C1 segment of cervical spinal cord (tissue), 14 donors: ENCODE measurements at places on chromosomes 12 and 14.

- no peak for DNase-seq
These were observed 178.6 kb downstream of the BCAT1 start for GRCh38 chr12:24770334-24770733.

DNA sequence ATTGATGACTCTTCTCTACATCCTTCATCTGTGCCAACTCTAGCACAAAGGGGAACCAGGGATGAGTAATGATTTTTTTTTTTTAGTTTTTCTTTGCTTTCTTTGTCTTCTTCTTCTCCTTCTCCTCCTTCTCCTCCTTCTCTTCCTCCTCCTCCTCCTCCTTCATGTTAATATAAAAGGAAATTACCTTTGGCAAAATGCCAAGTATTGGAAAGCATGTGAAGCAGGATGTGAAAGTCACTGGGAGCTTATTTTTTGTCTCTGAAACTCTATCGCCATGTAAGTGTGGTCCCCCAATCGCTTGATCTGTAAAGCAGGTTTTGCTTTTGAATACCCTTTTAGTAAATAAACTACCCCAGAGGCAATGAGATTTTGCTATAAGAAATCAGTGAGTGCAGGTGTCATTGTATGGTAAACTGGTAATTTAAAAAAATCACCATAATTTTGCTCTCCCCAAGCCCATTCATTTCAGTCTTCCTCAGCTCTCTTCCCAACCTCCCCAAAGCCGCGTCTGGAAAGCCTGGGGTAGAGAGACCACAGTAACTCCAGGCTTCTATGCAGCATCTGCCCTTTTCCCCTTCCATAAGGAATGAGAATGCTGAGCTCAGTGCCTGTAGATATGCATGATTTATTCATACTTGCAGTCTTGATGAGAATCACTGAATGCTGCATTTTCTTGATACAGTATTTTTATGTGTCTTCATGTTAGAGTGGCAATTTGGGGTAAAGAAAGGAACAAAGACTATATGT is 388.7 kb downstream of the TMEM117 start:
- DNase-seq = no peak

DNA sequence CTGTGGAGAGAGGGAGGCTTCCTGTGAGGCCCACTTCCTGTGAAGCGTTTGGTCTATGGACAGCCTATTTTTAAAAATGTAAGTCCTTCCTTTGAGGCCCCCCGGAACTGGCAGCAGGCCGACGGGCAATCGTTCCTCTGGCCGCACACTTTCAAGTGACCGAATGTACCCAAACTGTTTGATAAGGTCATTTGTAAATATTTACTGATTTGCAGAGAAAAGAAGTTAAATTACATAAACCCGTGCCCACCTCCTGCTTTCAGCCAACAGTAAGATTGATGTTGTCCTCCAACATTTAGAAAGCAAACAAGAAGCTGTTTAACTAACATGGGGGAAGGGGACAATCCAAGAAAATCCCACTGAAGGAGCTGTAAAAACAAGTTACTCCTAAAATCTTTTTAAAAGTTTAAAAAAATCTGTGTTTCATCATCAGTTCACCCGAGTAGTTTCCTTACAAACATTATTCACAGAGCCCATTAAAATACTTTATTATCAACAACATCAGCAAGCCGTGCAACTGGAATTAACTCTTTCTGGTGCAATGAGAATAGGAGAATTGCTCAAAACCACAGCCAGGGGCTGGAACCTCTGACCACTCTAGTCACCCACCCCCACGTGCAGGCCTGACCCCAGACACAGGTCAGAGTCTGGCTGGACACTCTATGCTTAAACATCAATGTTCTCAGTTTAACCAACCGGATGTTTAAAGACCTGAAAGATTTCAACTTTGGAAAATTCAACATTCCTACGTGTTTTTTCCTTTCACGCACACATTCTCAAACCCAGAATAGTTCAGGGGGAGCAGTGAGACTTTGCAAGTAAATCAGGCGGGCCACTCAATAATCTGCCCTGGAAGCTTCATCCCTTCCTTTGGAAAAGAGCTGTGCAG is 65.3 kb downstream of the FOXN3 start:
- DNase-seq = no peak

- DNase-seq = no peak
These were observed 2.6 kb downstream of the IRAK3 start for GRCh38 chr12:66191547-66192126.

DNA sequence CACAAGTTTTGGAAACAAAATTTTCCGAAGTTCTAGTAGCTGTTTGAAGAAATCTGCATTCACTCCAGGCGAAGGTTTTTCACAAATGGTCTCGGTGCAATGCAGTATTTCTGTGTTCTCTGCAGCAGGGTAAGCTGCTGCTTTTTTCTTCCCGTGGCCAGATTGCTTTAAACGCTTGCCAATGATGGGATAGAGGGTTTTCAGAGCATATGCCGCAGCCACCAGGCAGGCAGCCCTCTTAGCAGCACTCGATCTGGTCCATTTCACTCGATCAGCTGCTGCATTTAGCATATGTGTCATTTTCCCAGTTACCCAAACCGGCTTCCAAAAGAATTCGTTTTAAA is 315 bp downstream of the ABCD2 start:
- no peak for DNase-seq

DNA sequence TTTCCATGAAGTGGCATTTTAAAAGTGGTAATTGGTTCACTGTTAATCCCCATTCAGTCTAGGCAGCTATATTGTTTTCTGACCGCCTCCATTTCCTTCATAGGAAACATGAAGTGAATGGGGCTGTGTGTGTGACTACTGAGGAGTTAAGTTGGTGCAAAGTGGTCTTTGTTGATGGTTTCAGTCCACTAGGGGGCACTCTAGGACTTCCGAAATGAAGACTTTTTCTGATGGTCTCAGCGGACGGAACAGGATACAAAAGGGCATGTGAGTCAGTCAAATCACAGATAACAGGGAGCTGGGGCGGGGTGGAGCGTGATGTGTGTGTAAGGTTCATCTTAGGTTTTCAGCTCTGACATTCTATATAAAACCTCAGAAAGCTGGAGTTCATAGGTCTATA is 240.1 kb upstream of the OR4E1 start:
- peak; percentile 16 for DNase-seq

DNA sequence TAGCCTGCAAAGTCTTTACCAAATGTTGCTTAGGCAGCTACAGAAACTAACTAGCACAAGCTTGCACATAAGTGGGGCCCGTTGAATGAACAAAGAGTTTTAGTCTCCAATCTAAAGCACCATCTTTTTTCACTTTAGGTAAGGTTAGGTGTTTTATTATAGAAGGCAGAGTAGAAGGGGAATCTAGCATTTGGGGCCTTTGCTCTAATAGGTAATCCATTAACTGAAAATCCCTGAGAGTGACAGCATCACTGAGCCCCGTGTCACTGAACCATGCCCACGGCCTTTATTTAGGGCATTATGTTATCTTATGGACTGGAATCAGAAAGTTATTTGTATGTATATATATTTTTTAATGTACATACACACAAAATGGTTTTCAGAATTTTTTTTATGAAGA is 25.1 kb downstream of the CPNE8 start:
- DNase-seq = no peak

DNA sequence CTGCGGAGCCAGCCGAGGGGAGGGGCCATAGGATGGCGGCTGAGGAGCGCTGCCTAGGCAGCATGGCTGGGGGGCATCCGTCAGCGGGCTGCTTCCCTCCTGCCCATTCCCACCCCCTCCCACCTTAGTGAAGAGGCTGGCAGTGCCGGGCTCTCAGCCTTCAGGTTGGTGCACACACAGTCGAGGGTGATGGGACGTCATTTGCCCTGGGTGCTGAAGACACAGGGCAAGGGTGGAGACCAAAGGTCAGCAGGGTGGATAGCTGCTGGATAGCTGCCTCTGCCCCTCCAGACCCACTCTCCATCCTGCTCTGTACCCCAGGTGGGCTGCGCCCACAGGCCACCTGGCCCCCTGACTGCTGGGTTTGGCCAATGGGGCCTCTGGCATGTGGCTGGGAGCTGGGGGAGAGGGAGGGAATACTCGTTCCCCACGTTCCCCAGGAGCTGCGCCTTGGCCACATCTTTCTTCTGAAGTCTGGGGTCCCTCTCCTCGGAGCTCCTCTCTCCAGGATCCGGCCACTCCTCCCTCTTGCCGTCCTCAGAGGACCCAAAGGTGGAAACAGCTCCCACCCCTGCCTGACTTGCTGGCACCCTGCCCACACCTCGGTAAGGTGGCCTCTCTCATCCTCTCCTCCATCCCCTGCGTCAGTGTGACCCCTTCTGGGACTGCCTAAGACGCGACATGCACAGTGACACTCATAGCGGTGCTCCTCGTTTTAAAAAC is 11.2 kb upstream of the CDC42BPB start:
- DNase-seq = no peak

DNA sequence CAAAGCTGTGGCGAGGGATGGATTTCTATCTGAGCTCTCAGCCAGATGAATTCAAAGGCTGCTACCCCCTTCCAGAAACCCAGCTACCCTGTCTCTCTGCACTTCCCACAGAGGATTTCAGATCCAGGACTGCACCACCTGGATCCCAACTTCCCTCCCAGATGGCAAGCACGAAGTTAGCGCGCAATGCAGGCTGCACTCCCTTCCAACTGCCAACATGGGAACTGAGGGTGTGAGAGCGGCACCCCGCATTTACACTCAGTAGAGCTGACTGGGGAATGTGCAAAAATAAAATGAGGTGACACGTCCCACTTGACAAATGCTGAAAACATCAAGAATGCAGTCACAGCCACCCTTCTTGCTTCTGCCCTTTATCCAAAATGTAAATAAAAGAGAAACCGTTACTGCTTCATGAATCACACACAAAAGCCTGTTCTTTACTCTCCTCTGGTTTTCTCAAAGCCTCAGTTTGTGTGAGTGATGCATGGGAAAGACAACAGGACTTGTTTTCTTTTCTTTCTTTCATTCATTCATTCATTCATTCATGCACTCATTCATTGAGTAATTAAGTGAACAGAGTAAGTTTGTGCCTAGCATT is 85.7 kb downstream of the ITPK1 start:
- peak; percentile 5 for DNase-seq

DNA sequence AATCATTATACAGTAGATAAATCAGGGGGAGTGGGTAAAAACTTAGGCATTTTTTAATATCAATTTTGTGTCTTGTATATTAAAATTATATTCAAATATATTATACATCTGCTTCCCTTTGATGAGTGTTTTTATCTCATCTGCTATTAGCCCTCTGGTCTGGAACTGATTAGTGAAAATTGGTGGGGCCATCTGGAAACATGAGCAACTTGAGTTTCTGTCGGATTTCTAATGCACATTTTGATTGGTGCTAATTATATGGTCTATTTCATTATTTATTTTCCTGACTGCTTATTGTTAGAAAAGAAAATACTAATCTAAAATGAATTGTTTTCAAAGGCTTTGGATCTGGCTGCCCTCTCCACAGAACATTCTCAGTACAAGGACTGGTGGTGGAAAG is 28.2 kb downstream of the TTC8 start:
- DNase-seq = no peak

GRCh38 chr12:109998241-109998903 is 858 bp upstream of the ANKRD13A start:
- DNase-seq = no peak

GRCh38 chr12:30814295-30814655 is 59.5 kb upstream of the CAPRIN2 start:
- no peak for DNase-seq

DNA sequence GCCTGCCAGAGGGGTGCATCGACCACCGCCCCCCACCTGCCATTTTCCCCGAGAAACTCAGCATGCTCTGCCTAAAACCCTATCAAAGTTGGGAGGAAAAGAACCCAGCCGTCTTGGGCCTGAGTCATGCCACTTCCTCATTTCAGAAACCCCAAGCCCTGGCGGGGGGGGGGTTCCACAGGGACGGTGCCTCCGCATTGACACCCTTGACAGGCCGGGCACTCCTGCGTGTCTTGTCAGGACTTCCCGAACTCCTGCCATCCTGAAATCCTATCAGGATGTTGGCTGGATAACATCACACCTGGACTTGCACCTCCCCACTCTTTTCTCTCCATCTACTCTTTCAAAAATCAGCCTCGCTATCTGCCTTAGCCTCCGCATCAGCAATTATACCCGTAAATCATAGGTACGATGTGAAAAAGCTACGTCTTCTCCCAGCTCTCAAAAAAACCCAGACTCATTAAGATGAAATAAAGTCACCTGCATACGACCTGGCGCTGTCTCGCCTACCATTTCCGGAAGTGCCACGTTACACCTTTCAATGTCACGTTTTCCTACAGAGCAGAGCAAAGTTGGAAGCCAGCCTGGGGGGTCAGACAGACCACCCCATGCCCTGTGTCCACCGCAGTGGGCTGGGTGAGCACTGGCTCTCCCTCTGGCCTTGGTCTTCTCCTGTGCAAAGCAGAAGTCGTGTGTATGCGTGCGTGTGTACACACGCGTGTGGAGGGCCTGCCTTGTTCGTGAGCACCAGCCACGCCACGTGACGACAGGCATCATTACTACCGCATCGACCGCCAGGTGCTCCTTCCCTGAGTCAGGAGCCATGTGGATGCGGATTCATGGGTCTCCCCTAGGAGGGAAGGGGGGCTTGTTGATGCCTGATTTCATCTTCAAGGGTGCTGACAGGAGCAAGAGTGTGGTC is 96.7 kb downstream of the RFLNA start:
- no peak for DNase-seq

GRCh38 chr12:94116191-94116590 is 32.2 kb upstream of the PLXNC1 start:
- DNase-seq = no peak

DNA sequence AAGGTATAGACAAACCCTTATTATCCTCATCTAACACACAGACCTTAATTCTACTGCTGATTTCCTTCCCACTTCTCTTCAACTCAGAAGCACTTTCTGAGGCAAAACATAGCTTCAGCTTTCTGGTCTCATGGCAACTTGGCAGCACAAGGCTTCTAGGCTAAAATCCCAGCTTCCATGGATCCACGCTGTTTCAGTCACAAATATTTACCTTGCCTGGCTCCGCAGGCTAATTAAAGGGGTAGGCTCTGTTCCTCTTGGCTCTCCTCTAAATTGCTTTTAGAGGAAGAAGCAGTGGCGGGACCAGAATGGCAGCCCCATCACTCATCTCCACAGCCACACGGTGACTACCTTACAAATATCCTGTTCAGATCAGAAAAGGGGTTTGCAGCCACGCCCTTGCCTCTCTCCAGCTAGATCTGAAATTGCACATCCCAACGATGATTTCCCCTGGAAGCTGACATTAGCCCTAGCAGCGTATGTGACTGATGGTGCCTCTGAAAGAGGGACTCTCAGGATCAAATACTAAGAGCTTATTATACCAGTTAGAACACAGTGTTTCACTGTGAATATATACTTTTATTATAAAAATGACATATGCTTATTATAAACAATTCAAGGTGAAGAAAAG is 221.5 kb upstream of the NUDT4 start:
- no peak for DNase-seq

DNA sequence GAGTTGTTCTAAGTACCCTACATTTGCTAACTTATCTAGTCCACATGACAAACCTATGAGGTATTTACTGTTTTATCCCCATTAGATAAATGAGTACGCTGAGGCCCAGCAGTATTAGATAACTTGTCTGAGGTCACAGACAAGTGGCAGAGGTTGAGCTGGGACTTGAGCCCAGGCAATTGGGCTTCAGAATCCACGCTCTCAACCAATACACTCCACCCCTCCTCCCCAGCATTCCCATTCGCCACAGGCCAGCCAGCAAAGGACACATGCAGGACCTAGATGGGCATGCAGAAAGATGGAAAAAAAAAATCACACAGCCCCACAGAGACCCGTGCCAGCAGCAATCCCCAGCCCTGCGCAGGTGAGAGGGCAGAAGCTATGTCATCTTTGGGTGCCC is 12.4 kb downstream of the HDAC7 start:
- no peak for DNase-seq
